ENCODE measurements at places on chromosomes 6 and 20.

DNA sequence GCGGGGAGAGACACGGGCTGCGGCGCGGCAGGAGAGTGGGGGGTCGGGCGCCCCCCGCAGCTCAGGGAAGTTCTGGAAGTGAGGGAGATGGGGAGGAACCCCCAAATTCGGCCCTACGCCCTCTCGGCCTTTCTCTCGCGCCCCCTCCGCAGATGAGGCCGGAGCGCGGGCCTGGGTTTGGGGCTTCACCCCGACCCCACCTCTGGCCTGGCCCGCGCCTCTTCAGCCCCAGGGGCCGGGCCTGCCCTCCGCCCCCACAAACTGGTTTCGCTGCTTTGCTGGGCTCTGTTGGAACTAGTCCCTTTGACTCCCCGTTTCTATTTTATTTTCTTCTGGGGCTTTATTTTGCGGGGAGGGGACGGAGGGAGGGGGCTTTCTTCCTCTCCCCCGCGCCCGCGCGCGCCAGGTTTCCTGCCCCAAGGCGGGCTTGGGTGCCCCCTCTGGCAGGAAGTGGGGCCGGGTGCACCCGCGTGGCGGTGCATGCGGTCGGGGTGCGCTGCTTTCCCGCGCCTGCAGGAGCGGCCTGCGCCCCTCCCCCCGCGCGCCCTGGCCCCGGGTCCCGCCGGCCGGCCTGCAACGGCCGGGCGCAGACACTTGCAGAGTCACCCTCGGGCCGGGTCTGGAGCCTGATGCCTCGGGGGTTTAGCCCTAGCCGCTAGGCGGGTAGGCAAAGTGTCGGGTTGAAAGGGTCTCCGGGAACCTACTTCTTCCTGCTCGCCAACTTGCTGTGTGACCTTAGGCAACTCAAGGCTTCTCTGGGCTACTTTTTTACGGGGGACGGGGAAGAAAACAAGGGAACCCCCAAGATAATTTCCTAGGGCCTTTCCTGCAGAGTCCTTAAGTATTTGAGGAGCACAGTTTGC lies 1.3 kb downstream of the HMGA1 start:
- no peak for DNase-seq

- DNase-seq, result no peak
Observed at GRCh38 chr6:122063076-122063475, 336.4 kb upstream of the HSF2 start.

DNA sequence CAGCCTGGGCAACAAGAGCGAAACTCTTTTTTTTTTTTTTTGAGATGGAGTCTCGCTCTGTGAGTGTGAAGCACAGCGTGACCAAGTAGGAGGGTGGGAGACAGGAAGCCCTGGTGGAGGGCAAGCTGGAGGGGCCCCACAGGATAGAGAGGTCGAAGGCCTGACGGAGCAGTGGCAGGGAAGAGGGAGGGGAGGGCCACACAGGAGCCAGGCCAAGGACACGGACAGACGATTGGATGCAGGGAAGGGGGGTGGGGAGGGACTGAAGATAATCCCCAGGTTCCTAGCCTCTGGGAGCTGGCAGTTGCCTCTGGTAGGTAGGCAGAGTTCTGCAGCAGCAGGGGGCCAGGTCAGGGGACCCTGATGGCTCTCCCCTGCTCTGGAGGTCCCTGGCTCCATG lies 10.8 kb upstream of the GUCA1A start:
- DNase-seq, result no peak

DNA sequence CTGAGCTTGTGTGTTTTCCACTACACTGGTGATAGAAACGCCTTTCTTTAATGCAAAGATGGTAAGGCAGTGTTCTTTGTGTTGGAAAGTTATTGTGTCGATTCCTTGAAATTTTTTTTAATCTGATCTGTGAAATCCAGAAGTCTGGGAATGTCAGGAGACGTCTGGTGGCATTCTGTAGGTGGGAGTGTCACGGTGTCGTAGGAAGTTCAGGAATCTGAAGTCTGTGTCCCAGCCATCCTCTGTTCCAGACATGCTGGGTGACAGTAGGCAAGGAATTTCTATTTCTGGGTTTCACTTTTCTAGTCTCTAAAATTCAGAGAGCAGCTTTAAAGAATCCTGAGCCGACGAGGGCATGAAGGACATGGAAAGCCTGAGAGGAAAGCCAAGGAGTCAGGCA lies 223.8 kb downstream of the ZNF217 start:
- no peak for DNase-seq

DNA sequence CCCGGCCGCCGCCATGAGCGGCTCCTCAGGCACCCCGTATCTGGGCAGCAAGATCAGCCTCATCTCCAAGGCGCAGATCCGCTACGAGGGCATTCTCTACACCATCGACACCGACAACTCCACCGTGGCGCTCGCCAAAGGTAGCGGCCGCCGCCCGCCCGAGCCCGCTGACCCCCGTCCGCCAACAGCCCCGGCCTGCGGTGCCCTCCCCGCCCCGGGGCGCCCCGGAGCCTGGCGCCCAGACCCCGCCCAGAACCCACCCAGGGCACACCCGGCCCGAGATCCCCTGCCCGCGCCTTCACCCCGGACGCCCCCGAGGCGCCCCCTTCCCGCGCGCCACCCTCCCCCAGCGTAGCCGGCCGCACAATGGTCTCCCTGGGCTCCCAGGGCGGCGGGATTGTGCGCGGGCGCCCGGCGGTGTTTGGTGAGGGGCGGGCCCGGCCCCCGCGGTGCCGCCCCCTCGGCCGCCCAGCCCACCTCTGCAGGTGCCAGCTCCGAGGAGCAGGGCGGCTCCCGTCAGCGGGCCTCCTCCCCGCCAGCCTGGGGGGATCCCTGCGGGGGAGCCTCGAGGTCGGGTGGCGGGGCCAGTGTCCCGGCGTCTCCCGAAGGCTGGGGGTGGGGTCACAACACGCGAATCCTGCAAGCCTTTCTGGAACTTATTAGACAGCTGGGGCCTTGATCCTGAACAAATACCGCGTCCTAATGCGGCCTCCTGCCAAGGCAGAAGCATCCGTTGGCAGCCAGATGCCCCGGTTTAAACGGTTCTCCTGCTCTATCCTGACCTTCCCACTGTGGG lies 577 bp downstream of the LSM14B start:
- no peak for DNase-seq

DNA sequence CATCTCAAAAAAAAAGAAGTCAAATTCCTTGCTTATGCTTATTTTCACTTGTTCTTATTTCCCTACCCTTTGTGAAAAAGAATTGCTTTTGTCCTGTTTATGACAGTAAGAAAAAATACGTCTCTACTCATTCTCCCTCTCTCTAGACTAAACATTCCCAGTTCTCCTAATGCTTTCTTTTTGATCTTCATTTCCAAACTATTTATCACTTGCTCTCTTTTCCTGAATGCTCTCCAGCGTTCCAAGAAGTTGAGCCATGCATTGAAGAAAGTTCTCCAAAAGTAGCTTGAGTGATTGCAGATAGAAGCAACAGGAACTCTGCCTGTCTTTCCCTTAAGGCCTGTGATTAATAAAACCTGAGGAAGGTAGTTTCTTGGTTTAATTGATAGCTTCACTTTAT lies 53.1 kb upstream of the TMEM170B start:
- DNase-seq, result no peak

GRCh38 chr6:159602431-159603041 lies 90.5 kb downstream of the SOD2 start:
- no peak for DNase-seq

- no peak for DNase-seq
Observed at GRCh38 chr6:128696691-128697689, 176.6 kb upstream of the PTPRK start.

DNA sequence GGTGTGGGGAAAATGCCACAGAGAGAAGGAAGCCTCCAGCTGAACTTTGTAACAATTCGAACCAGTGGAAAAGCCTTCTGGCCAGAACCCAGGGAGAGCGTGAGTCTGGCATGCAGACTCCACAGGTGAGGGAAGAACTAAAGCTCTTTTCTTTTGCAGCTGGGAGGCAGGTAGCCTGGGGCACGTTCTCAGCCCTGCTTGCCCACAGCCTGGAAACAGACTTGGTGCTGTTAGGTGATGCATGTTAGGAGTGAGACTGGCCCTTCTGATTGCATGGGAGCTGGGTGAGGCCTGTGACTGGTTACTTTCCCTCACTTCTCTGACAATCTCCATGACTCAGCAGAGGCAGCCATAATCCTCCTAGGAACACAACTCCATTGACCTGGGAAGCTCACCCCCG lies 34.2 kb downstream of the PROKR2 start:
- DNase-seq, result no peak
